Vagina (tissue), 2 donors: ENCODE measurements at places on chromosomes 6 and 20.

GRCh38 chr20:38326309-38326708, 20.0 kb upstream of the LBP start:
- DNase-seq, result no peak
- no peaks in the 10 kb centered on the region for H3K27me3 ChIP-seq
- H3K4me1 ChIP-seq, result no peaks in the 10 kb centered on the region
- no peaks in the 10 kb centered on the region for H3K36me3 ChIP-seq
- no peak overlapping the region for H3K27ac ChIP-seq
- no peak overlapping the region for H3K4me3 ChIP-seq

DNA sequence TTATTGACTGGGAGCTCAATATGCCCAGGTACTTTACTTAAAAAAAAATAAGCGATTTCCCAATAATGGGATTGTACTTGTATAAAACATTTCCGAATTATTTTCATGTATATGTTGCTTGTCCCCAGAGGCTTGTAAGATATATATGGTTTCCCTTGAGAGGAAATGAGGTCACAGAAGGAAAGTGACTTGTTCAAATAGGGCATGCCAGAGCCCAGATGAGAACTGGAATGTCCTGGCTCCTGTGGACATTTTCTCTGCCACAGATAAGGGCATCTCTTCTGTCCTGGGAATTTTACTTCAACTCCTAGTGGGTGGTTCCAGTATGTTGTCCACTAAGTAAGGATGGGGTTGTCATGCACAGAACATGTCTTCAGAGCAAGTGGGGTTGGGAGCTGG, 63.0 kb downstream of the LYRM2 start:
- no peak overlapping the region for H3K27ac ChIP-seq
- no peaks in the 10 kb centered on the region for H3K36me3 ChIP-seq
- H3K4me1 ChIP-seq, result no peaks in the 10 kb centered on the region
- DNase-seq, result no peak
- no peaks in the 10 kb centered on the region for H3K27me3 ChIP-seq

DNA sequence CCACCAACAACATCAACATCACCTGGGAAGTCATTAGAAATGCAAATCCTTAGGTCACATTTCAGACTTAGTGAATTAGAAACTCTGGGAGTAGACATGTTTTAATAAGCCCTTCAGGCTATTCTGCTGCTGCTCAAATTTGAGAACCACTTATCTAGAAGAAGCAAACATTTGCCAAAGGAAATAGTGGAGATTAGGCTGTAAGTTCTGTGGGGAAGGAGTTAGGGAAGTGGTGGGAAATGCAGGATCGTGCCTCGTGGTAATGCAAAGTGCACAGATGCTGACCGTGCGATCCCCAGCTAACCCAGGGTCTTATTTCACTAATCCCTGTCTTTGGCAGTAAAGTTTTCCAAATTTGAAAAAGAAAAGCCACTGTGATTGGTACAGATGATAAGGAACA, 328.5 kb downstream of the EPM2A start:
- no peak overlapping the region for H3K4me3 ChIP-seq
- no peaks in the 10 kb centered on the region for H3K4me1 ChIP-seq
- no peaks in the 10 kb centered on the region for H3K36me3 ChIP-seq
- no peaks in the 10 kb centered on the region for H3K27me3 ChIP-seq
- DNase-seq, result no peak

DNA sequence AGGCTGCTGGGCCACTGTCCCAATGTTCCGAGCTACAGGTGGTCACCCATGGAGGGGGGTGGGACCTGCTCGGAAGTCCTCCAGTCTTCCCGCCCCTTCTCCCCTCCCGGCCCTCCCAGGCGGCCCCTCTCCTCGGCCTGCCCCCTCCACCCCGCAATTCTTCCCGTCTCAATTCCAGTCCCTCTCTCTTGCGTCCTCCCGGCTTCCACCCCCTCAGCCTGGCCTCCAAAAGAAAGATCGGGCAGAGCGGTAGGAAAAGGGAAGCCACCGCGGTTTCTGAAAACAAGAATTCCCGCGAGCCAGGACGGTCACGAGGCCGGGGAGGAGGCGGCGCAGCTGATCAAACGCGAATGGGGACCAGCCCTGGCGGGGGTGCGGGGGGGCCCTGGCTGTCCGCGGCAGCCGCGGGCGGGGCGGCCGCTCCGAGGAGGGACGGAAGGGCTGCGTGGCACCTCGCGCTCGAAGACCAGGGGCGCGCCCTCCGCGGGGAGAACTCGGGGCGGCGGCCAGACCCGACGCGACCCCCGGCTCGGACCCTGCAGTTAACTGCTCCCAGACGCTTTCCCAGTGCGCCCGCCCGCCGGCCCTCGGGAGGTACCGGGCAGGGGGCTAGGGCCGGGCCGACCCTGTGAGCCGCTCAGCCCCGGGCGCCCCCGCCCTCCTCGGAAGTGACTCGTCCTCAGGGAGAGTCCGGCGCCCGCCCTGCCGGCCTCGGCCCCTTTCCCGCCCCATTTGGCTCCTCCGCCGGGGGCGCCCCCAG, 1.0 kb downstream of the PXDC1 start:
- peak overlapping the region; percentile 100 for H3K27ac ChIP-seq
- H3K4me3 ChIP-seq, result peak overlapping the region; percentile 100
- DNase-seq, result no peak
- H3K27me3 ChIP-seq, result no peaks in the 10 kb centered on the region
- H3K4me1 ChIP-seq, result peaks cover 44% of the 10 kb centered on the region
- no peaks in the 10 kb centered on the region for H3K36me3 ChIP-seq

DNA sequence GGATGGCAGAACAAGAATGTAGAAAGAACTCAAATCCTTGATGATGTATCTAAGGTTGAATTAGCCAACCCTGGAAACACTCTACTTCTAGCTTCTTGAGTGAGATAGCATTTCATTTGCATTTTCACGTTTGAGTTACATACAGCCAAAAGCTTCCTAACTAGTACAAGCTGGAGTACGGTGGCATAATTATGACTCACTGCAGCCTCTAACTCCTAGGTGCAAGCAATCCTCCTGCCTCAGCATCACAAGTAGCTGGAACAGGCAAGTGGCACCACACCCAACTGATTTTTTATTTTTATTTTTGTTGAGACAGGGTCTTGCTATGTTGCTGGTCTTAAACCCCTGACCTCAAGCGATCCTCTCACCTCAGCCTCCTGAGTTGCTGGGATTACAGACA, 36.5 kb upstream of the STK35 start:
- no peaks in the 10 kb centered on the region for H3K36me3 ChIP-seq
- no peak for DNase-seq
- H3K4me1 ChIP-seq, result no peaks in the 10 kb centered on the region
- H3K4me3 ChIP-seq, result no peak overlapping the region
- H3K27ac ChIP-seq, result no peak overlapping the region

GRCh38 chr6:47195011-47195650, 114.6 kb downstream of the TNFRSF21 start:
- no peaks in the 10 kb centered on the region for H3K4me1 ChIP-seq
- DNase-seq, result no peak
- H3K27me3 ChIP-seq, result no peaks in the 10 kb centered on the region
- no peak overlapping the region for H3K4me3 ChIP-seq
- H3K27ac ChIP-seq, result no peak overlapping the region
- H3K36me3 ChIP-seq, result no peaks in the 10 kb centered on the region

- H3K36me3 ChIP-seq, result no peaks in the 10 kb centered on the region
- no peaks in the 10 kb centered on the region for H3K4me1 ChIP-seq
- H3K27ac ChIP-seq, result no peak overlapping the region
- no peak overlapping the region for H3K4me3 ChIP-seq
- no peak for DNase-seq
Measured at GRCh38 chr6:104162036-104162669, 697.6 kb downstream of the HACE1 start.

- no peak overlapping the region for H3K27ac ChIP-seq
- no peak for DNase-seq
- no peaks in the 10 kb centered on the region for H3K27me3 ChIP-seq
- no peaks in the 10 kb centered on the region for H3K36me3 ChIP-seq
- no peaks in the 10 kb centered on the region for H3K4me1 ChIP-seq
Measured at GRCh38 chr20:57781901-57782300, 72.1 kb upstream of the PMEPA1 start.

DNA sequence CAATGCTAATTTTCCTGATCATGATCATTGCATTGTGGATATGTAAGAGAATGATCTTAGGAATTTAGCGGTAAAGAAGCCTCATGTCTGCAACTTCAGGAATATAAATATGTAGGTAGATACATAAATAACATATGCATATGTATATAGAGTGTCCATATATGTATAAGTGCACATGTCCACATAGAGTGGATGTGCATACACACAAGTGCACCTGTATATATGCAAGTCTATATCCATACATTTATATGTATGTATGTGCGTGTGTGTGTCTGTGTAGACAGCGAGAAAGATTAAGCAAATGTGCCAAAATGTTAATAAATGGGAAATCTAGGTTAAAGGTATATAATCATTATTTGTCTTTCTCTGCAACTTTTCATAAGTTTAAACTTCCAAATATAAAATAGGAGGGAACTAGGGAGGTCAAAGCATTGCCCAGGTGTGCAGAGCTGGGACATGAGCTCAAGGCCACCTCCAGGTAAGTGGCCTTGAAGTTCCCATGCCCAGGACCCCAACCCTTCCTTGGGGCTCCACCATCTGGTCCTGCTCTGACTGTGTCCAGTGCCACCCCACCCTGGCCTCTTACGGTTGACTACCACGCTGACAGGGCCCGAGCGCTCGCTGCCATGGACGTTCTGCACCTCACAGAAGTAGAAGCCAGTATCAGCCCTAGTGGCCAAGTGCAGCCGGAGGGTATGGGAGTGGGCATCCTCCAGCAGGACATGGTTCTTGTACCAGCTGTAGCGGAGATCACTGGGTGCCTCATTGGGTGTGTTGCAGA, 9.6 kb downstream of the SIGLEC1 start:
- no peaks in the 10 kb centered on the region for H3K4me1 ChIP-seq
- DNase-seq, result no peak
- no peak overlapping the region for H3K4me3 ChIP-seq

DNA sequence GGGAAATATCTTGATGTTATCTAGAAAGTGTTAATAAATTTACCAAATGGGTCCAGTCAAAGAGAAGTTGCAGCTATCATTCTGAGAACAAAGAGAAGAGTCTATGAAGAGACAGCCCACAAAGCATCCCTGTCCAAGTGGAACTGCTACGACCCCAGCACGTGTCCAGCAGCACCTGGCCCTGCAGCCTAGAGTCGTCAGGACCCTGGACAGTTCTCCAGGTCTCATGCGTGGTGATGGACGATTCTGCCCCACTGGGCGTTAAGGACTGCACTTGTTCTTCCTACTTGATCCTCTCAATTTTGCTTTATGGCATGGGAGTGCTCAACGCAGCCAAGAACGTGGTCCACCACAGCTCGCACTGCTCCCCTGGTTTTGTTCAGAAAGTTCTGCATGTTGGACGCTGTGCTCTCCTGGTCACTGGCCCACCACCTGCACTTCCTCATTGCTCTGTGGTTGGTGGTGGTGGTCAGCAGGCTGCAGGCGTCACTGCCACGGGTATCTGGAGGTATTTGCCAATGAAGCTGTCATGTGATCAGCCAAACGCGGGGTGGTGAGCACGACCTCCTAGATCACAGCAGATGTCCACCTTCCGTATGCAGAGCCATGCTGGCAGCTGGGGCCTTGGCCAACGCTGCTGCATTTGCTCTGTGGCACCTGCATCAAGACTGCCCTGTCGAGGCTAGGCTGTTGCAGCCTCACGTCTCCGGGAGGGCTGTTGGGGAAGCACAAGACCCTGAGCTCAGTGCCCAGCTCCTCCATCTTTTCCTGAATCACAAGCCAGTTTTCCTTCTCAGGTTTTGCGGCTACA, 356.4 kb downstream of the CDH4 start:
- no peaks in the 10 kb centered on the region for H3K27me3 ChIP-seq
- no peaks in the 10 kb centered on the region for H3K36me3 ChIP-seq
- no peak overlapping the region for H3K27ac ChIP-seq
- H3K4me3 ChIP-seq, result no peak overlapping the region
- no peak for DNase-seq

DNA sequence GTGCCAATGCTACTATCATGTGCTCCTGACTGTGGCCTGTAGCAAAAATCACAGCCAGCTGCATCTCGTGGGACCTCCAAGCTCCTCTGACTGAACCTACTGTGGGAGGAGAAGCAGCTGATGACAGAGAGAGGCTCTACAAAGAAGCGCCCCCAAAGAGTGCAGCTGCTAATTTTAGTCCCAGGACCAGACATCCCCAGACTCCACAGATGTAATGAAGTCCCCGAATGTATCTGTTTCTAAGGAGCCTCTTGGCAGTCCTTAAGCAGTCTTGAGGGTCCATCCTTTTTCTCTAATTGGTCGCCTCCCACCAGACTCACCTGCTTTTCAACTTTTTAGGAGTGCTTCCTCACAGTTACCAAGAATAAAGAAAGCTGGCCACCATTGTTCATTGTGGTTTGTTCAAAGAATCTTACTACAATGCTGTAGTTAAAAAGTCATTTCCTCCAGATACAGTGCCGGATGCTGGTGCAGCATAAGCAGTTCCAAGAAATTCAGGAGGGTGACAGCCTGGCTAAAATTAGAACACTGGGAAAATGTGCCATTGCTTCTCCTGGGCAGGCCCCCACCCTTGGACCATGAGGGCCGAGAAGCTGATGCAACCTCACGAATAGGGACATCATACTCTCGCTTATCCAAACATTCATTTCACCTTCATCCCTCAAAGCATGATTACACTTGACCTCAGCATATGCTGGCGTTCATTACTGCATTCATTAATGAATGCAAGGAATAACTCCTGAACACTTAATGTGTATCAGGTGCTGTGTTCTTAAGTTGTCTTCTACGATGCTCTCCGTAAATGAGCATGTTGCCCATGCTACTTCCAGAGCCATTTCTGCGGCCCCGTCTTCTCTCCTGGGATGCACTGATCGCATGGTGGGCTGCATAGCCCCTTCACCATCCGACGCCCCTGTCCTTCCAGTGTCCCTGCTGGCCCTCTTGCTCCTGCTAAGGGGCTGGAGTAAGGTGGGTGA, 66.4 kb downstream of the LY86 start:
- H3K27ac ChIP-seq, result no peak overlapping the region
- no peaks in the 10 kb centered on the region for H3K27me3 ChIP-seq
- peaks cover 5% of the 10 kb centered on the region for H3K4me1 ChIP-seq
- H3K4me3 ChIP-seq, result no peak overlapping the region

DNA sequence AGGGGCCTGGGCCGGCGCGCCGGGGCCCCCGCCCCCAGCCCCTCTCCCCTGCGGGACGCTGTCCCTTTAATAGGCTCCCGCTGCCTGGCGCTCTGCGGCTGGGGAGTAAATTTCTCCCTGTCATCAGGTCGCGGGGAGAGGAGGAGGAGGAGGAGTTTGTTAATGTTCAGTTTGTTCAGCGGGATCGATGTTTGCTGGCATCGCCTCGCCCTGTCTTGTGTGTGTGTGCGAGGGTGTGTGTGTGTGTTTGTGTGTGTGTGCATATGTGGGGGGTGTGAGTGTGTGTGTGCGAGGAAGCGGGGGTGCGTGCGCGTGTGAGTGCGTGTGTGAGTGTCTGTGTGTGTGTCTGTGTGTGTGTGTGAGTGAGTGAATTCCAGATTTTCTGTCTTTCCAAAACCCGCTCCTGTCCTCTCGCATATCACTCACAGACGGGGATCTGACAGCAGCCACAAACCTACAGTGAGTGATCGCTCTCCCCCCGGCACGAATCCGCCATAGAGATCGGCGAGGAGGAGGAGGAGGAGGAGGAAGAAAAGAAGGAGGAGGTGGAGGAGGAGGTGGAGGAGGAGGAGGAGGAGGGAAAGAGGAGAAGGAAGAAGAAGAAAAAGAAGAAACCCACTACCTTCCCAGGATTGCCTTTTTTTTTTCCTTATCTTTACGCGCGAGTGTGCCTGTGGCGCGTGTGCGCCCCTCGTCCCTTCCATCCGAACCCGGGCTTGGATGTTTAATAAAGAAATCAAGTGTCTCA, at the start of gene TSHZ2:
Gene TSHZ2, plus strand, starts transcription at position 169 of the 748 bp plus-strand sequence. CDS start 936 bp downstream, outside the sequence.
- DNase-seq, result no peak
- no peaks in the 10 kb centered on the region for H3K36me3 ChIP-seq
- H3K27ac ChIP-seq, result peak within 1 kb of the TSS; percentile 62

GRCh38 chr20:50478162-50478990, 31.8 kb upstream of the PTPN1 start:
- DNase-seq, result no peak
- H3K27ac ChIP-seq, result no peak overlapping the region
- H3K4me3 ChIP-seq, result no peak overlapping the region
- H3K36me3 ChIP-seq, result no peaks in the 10 kb centered on the region
- H3K27me3 ChIP-seq, result no peaks in the 10 kb centered on the region
- H3K4me1 ChIP-seq, result peaks cover 14% of the 10 kb centered on the region
